ENCODE measurements at places on chromosomes 16 and 17. TPM values are rescaled to one million over a fixed set of nuclear protein-coding genes. Genes with fewer than 3 reads are reported as not detected.

Gene TMEM98
- total RNA-seq: 86.0 TPM

Gene CCDC154
- total RNA-seq: not detected

Gene ALOX12B
- not detected for total RNA-seq

Gene CCT6B
- total RNA-seq: 1.4 TPM

Gene OR2C1
- total RNA-seq: not detected

Gene C17orf78
- total RNA-seq: not detected

Gene METRNL
- 88.6 TPM for total RNA-seq

Gene SPNS3
- total RNA-seq: 0.50 TPM

Gene IL17C
- total RNA-seq: not detected

Gene KIF2B
- total RNA-seq: not detected

Gene TTYH2
- under 0.01 TPM for total RNA-seq

Gene SPN
- total RNA-seq: not detected

Gene TPPP3
- 0.10 TPM for total RNA-seq

Gene AFMID
- total RNA-seq: 27.6 TPM

Gene TNFRSF17
- not detected for total RNA-seq
